ENCODE measurements at places on chromosomes 4 and X.

DNA sequence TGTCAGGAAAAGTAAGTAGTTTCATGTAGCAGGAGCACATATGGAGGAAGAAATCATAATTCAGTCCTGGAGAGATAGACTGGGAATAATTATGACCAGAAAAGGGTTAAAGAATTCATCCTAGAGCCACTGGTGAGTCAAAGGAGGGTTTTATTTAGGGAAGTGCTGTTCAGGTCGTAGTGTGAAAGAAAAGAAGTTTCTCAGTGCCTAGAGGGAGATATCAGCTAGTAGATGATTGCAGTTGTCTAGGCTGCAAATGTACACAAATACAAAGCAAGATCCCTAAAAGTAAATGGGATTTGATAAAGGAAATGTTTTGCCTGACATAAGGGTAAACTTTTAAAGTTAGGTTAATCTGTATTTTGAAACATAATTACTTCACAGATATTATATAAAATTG lies 403.2 kb downstream of the ACTRT1 start:
- no peak for DNase-seq

DNA sequence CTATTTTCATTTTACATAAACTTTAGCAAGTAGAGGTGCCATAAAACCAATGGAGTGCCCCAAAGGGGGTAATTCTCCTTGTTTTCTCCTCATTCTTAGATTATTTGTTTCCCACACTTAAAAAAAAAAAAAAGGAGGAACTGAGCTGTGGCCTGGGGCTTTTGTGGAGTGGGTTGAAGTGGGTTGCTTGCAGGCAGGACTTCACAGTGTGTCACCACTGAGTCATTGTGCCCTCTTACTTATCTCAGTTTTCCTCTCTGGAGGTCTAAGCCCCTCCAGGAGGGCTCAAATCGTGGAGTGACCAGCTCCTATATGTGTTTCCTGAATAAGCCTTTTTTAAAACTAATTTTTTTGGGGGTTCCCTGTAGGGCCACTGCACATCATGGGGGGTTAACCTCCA lies 69.0 kb downstream of the SLC16A2 start:
- no peak for DNase-seq

DNA sequence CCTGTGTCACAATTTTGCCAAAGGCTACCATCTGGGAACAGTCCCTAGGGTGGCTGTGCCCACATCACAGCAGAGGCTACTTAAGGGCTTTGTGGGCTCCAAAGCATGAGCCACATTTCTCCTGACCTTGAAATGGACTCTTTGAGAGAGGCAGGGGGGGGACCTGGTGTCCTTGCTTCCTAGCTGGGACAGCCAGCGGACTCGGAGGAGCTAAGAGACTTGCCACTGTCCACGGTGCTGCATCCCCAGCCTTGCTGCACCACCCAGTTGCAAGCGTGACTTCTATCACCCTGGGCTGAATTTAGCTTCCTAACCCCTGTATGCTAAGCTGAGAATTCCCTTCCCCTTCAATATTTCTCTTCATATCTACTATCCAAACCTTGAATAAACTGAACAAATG lies 99.0 kb downstream of the PHKA2 start:
- DNase-seq, result no peak

- no peak for DNase-seq
Observed at GRCh38 chrX:50812995-50813842, 775 bp downstream of the SHROOM4 start.

DNA sequence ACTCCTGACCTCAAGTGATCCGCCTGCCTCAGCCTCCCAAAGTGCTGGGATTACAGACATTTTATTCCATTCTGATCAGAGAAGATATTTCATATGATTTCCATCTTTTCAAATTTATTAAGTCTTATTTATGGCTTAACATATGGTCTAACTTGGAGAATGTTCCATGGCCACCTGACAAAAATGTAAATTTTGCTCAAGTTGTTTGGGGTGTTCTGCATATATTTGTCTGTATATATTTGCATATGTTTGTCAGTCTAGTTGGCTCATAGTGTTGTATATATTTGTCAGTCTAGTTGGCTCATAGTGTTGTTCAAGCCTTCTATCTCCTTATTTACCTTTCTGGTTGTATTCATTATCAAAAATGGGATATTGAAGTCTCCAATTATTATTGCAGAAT lies 16.2 kb upstream of the ATRX start:
- DNase-seq, result no peak

GRCh38 chrX:136477026-136477425 lies 10.7 kb upstream of the BRS3 start:
- no peak for DNase-seq
